Effector CD4-positive, alpha-beta T cell (primary cell): ENCODE measurements at places on chromosomes 7 and 10.

DNA sequence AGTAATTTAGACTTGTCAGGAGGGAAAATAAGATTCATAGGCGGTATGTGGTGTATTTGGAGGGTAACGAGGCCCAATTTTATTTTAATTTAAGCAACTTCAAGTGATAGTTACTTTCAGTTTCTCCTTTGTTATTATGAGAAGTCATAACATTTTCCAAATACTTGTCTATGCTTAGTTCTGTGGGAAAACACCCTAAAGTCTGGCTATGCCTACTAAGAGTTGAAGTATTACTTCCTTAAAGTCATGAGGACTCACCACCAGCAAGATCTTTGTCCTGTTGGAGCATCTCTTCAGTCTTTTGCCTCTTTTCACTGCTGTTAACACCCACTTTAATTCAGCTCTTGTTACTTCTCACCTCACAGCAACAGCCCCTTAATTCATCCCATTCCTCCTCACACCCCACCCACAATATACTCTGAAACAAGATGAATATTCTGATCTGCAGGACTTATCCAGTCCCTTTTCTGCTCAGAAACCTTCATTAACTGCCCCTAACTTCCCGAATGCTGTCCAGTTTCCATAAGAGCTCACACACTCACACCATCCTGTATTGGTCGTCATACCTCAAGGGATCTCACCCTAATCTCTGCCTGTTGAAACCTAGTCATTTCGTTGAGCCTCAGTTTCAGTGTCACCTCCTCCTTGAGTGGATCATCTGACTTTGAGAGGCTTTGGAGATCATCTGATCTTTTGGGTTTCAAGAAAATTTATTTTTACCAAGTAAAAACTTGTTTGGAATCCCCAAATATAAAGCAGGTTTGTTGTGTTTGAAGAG lies 61.3 kb downstream of the DNAH11 start:
- no peak for DNase-seq

GRCh38 chr10:52216852-52217251 lies 97.2 kb upstream of the DKK1 start:
- DNase-seq, result no peak

DNA sequence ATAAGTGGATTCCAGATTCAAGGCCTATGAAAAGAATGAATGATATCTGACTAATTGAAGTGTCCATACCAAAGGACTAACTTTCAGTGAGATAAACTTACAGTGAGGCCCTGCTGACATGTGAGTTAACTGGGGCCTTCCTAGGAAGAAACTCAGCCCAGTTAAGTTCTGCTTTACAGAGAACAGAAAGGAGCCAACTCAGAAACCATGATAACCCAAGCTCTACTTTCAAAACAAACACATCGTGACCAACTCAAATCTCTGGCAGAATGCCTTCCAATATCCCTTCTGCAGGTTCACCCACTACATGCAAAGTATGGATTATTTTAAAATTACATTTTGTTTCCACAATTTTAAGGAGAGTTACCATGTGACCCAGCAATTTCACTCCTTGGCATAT lies 75.8 kb upstream of the MRLN start:
- DNase-seq, result no peak

- DNase-seq, result no peak
Measured at GRCh38 chr7:143401265-143401664, 7.4 kb downstream of the EPHA1 start.

DNA sequence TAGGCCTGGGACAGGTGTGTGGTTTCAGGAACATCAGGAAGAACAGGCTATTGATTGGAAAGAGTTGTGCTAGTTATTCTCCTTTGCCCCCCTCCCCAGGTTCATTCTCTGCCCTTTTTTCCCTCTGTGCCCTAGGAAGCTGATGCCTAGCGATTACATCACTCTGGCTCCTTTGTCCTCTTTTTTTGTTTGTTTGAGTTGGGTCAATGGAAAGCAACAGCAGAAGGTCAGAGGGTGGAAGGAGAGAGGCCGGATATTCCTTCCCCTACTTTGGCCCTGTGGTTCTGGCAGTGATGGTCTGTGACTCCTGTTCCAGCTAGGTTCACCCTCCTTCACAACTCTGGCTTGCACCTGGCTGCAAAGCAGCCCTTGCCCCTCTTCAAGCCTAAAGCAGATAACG lies 18.9 kb downstream of the LOXL4 start:
- no peak for DNase-seq

DNA sequence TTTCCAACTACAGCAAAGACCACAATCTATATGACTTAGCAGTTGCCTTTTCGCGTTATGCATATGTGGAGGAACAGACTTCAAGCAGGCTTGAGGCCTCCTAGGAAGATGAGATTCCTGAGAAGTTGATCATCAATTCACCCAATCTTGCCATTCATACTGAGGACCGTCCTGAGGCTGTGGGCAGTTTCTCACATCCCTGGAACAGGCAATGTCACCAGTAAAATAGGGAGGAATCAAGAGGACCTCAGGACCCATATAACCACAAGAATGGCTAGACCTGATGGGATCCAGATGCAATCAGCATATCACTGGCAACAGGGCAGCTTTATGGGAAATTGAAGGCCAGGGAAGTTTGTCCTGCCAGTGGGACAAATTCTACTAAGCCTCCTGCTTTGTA lies 17.3 kb downstream of the KDM7A start:
- no peak for DNase-seq

DNA sequence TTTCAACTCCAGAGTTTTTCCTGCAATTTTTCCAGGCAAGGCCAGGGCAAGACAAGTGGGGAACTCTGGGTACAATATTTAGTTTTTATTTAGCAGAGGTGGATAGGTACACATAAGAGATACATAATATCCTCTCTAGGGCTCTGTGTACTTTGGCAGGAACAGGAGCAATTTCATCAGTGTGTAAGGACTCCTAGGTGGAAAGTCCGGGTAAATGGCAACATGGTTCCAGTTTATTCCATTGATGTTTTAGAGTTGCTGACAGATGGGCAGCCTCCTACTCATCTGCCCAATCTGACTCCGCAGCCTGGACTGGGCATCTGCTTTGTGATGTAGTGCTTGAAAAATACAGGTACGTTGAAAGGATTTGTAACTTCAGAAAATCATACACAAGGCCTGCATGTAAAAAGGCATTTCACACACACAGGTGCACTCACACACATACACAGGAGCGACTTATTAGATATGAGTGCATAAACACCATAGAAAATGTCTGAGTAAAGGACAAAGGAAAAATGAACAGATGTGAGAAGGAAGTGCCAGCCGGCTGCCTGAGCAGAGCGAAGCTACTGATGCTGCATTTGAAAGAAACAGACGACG lies 5.7 kb downstream of the PON1 start:
- no peak for DNase-seq

GRCh38 chr7:65002972-65003585 lies 3.4 kb downstream of the ERV3-1 start:
- DNase-seq, result no peak

GRCh38 chr7:28981161-28981465 lies 23.0 kb upstream of the TRIL start:
- no peak for DNase-seq

DNA sequence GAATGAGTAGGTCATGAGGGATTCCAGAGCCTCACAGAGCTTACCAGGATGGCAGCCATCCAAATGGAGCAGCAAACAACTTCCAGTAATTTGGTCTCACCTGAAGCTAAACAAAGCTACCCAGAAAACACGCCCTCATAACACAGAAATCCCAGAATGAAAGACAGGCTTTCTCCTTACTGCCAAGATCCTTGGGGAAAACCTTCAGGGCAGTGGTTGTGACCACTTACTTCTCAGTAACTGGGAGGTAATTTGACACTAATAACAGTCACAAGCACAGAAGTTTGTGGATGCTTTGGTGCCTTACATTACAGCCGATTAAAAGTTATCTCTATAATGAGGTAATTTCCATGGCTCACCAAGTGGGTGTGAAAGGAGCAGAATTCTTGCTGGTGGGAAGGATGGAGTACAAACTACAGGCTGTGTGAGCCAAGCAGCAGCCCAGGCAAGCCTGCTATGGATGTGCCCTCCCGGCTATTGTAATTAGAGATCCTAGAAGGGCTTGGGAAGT lies 10.4 kb downstream of the WDR91 start:
- DNase-seq, result no peak

- DNase-seq, result peak; percentile 61
Measured at GRCh38 chr7:50342616-50343114, 38.1 kb downstream of the IKZF1 start.

GRCh38 chr10:955820-956217 lies 24.3 kb upstream of the LARP4B start:
- no peak for DNase-seq

- no peak for DNase-seq
Measured at GRCh38 chr10:102945449-102945848, 27.4 kb downstream of the CNNM2 start.

DNA sequence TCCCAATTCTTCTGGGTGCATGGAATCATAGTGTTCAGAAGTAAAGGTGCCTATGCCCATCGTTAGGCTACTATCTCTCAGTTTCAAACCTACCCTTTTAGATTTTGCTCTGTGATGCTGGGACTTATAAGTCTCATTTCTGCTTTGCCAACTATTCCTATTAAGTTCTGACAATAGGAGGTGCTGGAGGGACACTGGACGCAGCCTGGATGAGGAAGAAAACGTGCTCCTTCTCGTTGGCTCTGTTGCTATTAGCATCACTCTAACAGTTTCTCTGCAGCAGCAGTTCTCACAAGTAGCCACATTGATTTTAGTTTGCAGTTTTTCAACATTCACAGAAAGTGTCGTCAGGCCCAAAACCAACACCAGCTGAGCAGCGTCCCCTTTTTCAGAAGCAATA lies 72.4 kb downstream of the ABCC2 start:
- DNase-seq, result no peak

GRCh38 chr7:11727864-11728263 lies 104.1 kb downstream of the THSD7A start:
- no peak for DNase-seq

DNA sequence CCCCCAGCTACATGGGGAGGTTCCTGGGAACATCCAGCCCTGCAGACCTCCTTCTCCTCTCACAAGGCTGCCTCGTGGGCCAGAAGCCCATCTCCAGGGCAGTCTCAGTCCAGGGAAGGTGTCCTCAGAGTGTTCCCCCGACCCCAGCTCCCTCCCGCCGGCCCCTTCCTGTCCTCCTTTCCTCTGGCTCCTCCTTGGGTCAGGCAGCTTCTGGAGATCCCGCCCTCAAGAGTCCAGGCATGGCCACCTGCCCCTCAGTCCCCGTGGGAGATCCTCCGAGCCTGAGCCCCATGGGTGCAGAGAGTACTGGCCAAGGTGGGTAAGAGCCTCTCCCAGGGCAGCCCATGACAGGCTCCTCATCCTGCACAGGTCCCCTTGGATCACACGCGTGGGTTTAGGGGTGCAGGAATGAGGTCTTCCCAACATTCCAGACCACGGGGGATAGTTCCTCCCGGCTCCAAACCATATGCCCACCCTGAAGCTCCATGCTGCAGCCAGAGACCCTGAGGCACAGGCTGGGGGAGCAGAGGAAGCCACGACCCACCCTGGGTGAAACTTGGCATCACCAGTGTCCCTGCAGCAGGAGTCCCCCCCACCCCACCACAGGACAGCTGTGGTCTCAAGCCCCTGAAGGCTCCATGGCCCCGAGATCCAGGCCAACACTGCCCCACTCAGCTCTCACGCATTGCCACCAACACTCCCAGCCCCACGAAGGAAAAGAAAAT lies 65.5 kb downstream of the OAT start:
- DNase-seq, result no peak

DNA sequence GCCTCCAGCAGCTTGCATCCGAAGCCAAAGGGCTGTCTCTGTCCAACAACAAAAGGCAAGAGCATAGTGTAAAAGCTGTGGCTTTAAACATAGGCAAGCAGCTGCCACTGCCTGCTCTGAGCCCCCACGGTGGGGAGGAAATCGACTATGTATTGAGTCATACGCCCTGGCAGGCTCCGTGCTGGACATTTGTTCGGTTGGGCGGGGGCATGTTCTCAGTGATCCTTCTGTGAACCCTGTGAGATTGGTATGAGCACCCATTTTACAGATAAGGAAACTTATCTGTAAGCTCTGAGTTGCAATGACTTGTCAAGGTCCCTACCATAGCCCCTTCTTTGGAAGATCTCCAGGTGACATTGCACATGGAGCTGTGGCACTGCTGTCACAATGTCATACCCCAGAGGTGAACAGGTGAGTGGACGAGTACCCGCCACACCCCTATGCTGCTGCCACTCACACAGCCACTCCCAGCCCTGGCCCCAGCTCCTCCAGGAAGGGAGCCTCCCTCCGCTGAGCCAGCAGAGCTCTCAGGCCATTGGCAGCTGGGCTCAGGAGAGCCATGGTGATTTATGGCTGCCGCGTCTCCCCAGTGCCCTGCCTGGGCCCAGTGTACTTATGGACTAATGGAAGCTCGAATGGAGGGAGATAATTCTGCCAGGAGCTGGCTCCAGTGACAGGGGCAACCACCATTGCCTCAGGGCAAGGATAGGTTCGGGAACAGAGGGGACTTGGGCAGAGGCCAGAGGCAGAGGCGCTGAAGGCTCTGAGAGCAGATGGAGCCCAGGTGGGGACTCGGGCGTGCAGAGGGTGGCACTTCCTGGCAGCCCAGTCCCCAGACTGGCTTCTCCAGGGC lies 43.7 kb downstream of the UNC5B start:
- DNase-seq, result no peak

GRCh38 chr7:110889335-110889734 lies 201.6 kb upstream of the LRRN3 start:
- DNase-seq, result no peak

GRCh38 chr10:116112232-116113231 lies 160.5 kb downstream of the GFRA1 start:
- DNase-seq, result no peak

DNA sequence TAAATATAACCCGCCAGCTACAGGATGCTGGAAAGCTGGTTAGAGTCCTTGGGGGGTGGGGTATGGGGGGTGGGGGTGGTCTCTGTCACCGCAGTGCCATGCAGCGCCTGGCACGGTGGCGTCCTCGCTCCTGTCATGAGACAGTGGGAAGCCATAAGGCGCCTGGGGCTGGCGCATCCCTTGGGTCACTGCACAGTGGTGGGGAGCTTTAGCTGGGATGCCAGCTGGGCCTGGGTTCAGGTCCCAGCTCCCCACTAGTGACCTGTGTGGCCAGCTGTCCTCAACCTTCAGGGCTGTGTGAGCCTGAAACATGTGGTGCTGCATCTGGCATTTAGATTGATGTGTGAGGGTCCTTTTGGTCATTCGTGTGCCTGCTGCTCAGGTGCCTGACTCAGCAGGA lies 93.9 kb downstream of the BMS1 start:
- no peak for DNase-seq

GRCh38 chr10:90197766-90198165 lies 496.4 kb downstream of the KIF20B start:
- no peak for DNase-seq

DNA sequence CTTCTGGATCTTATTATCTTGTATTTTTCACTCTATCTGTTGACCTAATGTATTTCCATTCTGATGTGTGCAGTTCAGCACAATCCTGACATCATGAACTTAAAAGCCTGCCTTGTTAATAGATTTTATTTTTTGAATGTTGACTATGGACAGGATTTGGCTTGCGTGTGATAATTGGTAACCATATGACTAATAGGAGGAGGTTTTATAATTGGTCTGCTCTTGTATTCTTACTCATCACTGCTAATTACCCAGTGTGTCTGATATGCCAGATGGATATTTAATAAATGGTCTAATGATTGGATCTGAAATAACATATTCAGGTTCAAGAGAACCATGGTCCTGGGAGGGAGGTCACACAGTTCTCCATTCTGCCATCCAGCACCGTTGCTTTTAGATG lies 45.9 kb downstream of the MTURN start:
- no peak for DNase-seq
